ENCODE measurements at places on chromosomes 12 and 14.

DNA sequence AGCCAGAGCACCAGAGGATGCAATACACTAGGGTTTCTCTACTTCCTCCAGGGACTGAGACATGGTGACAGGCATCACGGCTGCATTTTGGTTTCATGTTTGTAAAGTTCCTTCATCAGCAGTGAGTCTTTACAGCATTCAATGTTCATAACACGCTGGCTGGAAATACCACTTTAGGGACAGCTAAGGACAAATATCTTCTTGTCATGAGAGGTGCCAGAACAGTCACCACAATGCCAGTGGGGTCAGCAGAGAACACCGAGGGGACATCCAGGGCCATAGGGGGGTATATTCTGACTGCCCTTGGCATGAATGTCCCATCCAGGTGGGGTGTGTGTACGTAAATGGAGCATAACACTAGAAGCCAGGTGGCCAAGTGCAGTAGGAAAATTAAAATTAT is 72.3 kb downstream of the CCDC60 start:
- no peak for DNase-seq

DNA sequence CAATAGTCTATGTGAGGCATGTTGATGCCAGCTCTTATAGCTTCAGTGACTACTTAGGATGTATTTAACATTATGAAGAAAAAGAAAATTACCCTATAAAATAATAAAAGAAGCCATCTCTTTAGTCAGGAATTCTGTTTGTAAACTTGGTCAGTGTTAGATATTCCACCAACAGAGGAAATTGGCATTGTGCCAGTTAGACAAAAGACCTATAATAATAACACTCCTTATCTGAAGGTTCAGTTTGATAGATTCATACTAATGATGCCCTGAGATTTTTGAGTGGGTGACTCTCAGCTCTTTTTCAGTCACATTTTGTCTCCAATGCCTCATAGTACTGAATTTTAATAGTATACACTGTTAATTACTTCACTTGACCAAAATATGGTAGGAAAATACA is 6.6 kb downstream of the SYT10 start:
- DNase-seq = no peak

DNA sequence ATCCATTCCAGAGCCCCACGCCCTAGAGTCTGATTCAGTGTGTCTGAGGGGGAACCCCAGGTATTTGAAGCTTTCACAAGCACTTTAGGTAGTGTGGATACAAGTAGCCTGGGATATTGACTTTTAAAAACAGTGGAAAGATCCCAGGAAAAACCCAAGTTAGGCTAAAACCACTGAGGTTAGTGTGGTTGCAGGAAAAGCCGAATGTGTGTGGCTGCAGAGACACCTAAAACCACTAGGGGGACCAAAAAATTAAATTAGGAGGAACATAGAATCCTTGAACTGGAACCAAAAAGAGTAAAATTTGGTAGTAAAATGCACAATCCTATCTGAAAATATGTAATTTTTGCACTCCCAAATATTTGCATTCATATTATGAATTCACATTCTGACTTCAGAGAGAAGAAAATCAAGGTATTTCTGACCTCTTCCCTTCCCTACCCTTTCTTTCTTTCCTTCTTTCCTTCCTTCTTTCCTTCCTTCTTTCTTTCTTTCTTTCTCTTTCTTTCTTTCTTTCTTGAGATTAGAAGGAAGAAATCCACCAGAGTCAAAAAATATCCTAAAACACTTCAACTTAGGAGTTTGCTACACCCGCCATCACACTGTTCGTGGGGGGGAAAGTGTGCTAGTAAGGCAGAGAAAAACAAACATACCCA is 37.8 kb downstream of the SLCO1A2 start:
- DNase-seq = no peak

DNA sequence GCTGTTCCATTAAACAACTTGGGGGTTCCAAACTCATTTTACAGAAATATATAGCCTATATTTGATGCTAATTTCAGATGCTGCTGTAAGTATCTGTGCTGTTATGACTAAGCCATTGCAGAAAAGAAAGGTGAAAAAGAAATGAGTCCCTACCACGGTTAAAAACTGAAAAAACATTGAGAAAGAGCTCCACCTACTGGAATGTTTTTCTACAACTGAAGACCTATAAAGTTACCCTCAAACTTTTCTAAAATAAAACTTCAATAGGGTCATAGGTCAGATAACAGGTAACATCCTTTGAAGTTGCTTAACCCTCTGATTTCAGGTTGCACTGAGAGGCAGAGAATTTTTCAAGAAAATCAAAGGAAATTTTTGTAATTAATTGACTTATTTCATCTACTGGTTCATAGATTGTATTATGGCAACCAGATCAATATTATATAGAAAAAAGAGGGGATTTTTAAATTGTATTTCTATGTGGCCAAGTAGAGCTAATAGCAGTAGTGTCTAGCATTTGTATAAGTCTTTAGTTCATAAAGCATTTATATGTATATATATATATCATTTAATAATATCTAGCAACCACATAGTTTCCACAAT is 279.9 kb downstream of the RPS29 start:
- no peak for DNase-seq

- DNase-seq = no peak
Observed at GRCh38 chr14:58238252-58239243, 6.1 kb upstream of the PSMA3 start.

DNA sequence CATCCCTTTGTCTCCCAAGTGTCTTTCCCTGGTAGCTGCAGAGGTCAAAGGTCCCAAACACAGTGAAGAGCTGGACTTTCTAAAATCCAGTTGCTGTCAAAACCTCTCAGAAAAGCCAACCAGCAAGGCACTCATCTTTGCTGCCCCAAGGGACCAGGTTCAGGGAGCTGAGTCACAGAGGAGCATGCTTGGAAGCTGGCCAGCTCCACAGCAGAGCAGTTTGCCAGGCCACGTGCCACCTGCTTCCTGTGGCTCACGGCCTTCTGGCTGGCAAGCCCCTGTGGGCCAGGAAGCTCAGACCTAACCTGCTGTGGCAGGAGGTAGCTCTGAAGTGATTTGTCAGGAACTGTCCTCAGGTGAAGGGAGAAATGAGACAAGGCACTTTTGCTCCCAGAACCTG is 3.6 kb downstream of the ISCU start:
- peak; percentile 69 for DNase-seq

DNA sequence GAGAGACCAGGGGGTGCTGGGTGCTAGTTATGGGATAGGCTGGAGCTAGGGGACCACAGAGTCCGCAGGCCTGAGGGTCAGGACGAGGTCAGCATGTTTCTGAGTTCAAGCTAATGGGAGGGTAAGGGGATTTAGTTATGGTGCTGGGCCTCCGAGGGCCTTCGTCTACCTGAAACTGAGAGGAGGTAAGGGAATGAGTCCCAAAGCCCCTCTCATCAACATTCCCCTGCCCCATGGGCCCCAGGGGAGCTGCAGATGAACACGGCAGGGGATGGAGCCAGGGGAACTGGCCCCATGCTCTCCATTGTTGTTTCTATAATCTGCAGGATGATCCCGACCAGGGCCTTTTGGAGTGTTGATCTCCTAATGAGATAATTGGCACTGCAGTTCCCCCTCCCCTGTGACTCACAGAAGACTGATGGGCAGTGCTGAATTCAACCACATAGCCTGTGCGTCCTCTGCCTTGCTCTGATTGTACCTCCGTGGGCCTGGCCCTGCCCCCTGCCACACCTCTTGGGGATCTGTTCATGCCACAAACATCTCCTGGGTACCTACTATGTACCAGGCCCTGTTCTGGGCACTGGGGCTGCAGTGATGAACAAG is 21.4 kb downstream of the FAIM2 start:
- no peak for DNase-seq

DNA sequence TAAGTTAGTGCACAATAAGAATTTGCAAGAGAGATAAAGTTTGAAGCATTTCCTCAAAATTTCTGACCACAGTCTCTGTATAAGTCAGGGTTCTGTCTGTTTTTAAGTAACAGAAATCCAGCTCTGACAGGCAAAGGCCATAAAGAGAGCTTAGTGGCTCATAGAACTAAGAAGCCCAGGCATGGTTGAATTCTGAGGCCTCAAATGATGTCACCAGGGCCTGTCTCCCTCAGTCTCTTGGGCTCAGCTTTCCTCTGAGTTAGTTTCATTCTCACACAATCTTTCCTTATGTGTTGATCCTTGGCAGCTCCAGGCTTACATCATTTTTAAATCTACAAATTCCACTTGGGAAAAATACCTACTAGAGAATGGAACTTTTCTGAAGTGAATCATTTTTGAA is 173.4 kb upstream of the ATP2B1 start:
- no peak for DNase-seq

DNA sequence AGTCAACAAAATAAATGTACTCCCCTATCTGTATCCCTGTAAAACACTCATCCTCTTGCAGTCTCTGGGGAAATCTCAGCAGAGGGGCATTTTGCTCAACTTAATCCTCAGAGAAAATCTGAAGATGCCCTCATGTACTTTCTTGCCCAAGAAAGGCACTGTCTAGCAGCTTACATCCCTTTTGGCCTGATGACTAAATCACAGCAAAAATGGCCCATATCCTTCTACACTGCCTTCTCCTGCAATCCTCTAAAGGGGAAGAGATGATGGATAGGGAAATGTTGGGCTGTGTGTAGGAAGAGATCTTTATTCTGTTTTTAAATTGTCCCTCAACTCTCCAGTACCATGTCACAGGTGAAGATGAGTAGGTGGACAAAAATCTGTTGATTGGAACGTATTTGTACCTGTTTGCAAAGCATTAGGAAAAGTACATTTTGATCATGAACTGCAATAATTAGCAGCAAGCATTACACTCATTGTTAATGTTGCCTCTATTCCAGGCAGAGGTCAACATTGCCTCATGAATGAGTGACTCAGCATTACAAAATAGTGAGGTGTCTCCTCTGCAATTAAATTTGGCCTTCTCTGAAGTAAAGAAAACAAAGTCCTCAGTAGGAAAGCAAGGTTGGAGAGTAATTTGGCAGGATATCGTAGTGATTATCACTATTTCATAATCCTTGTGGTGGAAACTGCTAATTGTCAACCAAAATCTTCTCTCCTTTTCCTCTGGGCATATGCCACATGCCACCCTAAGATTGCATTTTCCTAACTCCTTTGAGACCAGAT is 172.4 kb upstream of the CAND1 start:
- no peak for DNase-seq

GRCh38 chr12:105954951-105955931 is 183.5 kb downstream of the NUAK1 start:
- no peak for DNase-seq

- no peak for DNase-seq
Observed at GRCh38 chr14:51628238-51628637, 23.5 kb upstream of the FRMD6 start.

- DNase-seq = no peak
Observed at GRCh38 chr12:56257491-56258067, 605 bp downstream of the ANKRD52 start.

- no peak for DNase-seq
Observed at GRCh38 chr12:75684678-75685616, 173.5 kb upstream of the KRR1 start.

GRCh38 chr14:92888896-92889295 is 34.1 kb upstream of the CHGA start:
- DNase-seq = no peak

DNA sequence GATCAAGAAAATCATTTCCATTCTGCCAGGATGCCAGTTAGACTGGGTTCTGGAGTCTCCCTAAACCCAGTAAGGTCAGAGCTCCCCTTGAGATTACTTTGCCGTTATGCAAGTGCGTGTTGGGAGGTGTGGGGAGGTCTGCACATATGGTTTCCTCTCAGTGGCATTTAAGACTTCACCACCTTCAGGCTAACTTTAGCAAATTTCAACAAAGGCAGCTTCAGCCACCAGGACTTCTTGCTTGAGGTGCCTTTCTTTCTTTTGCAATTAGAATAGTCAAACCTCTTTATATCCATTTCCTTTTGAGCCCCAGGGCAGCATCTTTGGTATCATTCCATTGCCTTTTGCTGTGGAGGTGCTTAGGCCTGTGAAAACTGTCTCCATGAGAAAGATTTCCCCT is 117.2 kb upstream of the CCND2 start:
- no peak for DNase-seq

- DNase-seq = peak; percentile 40
Observed at GRCh38 chr14:72617391-72618031, 276.4 kb downstream of the DPF3 start.

DNA sequence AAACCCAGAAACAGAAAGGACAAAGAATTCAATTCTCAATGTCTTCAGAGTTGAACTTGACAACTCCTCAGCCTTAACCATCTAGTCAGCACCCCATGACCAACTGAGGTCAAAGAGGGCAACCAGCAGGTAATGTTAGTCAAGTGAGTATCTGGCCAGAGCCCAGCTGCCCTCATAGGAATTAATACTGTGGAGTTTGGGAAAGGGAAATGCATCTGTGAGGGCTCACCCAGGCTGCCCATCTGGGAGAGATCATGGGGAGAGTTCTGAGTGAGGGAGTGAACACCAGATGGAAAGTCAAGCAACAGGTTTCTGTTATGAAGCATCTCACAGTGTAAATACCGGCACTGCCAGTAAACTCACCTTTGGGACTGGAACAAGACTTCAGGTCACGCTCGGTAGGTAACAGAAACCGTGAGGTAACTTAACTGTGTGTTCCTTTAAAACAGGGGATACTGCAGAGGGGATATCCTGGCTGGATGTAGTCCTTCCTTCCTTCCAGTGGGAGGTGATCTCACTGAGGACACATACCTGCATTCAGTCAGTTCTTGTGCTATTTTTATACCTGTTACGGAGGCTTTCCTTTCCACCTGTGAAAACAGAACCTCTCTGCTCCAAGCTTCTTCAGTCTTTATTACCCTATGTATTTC is 94.4 kb downstream of the DAD1 start:
- peak; percentile 61 for DNase-seq

GRCh38 chr12:121116318-121117225 is 16.1 kb upstream of the P2RX7 start:
- DNase-seq = no peak

- no peak for DNase-seq
Observed at GRCh38 chr14:92427096-92427495, 86.5 kb upstream of the RIN3 start.

DNA sequence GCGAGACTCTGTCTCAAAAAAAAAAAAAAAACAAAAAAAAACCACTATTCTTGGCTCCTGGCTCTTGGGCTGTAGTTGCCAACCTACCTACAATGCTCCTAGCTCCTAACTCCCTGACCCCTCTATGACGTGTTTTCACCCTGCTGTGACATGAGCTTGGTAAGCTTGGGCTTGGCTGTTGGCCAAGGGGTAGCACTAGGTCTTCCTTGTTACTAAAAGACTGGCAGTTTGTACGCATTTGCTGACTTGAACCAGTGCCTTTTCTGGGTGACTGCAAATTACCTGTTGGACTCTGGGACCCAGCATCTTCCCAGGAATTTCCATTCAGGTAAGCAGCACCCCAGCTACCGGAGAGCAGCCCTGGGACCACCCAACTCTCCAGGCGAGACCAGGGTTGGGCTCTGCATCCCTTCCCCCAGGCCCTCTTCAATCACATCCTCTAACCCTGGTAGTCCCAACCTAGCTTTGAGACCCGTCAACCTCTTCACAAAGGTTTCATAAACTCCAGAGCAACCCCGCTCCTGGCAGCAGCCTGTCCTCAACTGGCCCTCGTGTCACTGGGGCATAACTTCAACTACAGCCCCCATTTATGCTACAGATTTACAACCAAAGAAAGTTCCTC is 8.3 kb downstream of the CDK2AP1 start:
- no peak for DNase-seq

GRCh38 chr12:91781114-91781513 is 364.5 kb downstream of the BTG1 start:
- DNase-seq = no peak

- no peak for DNase-seq
Observed at GRCh38 chr14:61756135-61756534, 6.1 kb upstream of the SNAPC1 start.

All from activated CD8-positive, alpha-beta memory T cell treated with anti-CD3 and anti-CD28 coated beads for 24 hours (primary cell).